Stimulated activated CD4-positive, alpha-beta T cell treated with anti-CD3 and anti-CD28 coated beads, Interleukin-12 subunit alpha, Interleukin-12 subunit beta, amount 100 ng/mL, for 24 hours (primary cell): ENCODE measurements at places on chromosomes 1 and 21.

- no peak for DNase-seq
These were observed 299.7 kb downstream of the OLFM3 start for GRCh38 chr1:101697072-101697471.

DNA sequence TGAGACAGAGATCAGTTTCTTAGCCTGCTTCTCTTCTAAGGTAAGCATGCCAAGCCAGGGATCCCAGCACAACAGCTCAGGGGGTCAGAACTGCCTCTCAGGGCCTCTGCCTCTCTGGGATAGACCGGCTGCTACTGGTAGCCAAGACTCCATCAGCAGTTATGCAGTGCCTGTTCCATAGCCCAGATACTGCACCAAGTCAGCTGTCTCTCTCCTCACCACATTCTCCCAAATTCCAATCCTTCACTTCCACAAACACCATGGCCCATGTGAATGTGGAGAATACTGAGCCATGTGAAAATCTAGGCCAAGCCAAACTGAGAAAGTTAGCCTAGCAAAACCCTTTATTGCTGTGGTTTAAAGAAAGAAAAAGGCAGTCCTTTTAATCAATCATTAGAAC lies 37.5 kb downstream of the CDC42BPA start:
- DNase-seq: no peak

DNA sequence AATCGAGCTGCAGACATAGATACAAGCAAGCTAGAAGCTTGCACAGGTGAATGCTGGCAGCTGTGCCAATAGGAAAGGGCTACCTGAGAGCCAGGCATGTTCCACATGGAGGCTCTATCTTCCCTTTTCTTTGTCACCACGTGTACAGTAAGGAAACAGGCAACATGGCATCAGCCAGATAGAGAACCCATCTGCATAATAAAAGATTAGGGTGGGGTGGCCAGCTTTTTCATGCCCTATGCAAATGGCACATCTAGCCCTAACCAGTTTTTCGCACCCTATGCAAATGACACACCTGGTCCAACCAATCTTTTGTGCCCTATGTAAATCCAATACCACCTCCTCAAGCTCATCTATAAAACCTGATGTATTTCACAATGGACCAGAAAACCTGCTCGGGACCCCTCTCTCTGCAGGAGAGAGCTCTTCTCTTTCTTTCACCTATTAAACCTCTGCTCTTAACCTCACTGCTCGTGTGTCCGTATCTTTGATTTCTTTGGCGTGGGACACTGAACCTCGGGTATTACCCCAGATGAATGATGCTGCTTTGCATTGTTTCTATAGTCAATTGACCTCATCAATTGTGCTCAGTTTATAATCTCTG lies 93.9 kb downstream of the SLC30A10 start:
- DNase-seq: no peak

- no peak for DNase-seq
These were observed 1.4 kb downstream of the PPP2R5A start for GRCh38 chr1:212286556-212287131.
